ENCODE measurements at places on chromosomes 2 and 18. TPM values are rescaled to one million over a fixed set of nuclear protein-coding genes. Genes with fewer than 3 reads are reported as not detected.

The VAMP5 gene
- 3.8 TPM for total RNA-seq

The LRATD1 gene
- total RNA-seq, result not detected

The VIT gene
- total RNA-seq, result not detected

The GATA6 gene
- not detected for total RNA-seq

The ZDBF2 gene
- total RNA-seq, result 37.0 TPM

The LYG1 gene
- total RNA-seq, result 1.8 TPM

The CYP20A1 gene
- 20.3 TPM for total RNA-seq

The MOGAT1 gene
- not detected for total RNA-seq

The CD8A gene
- total RNA-seq, result not detected

The OSR1 gene
- total RNA-seq, result not detected

The ANKRD12 gene
- total RNA-seq, result 67.0 TPM

The FAM117B gene
- total RNA-seq, result 19.6 TPM

The EGR4 gene
- total RNA-seq, result not detected

Data from OCI-LY7 (cell line).